ENCODE measurements at places on chromosomes 3 and 15.

- no peak for DNase-seq
Observed at GRCh38 chr3:94909726-94910125, 846.9 kb downstream of the NSUN3 start.

- no peak for DNase-seq
Observed at GRCh38 chr3:170383567-170383966, 26.1 kb downstream of the SKIL start.

GRCh38 chr3:93962798-93963197, 10.9 kb downstream of the PROS1 start:
- DNase-seq: no peak

GRCh38 chr3:130816561-130817445, 70.2 kb upstream of the PIK3R4 start:
- DNase-seq: no peak

- no peak for DNase-seq
Observed at GRCh38 chr3:45165497-45166283, 19.5 kb upstream of the CDCP1 start.

GRCh38 chr3:55300701-55301100, 186.4 kb downstream of the WNT5A start:
- no peak for DNase-seq

GRCh38 chr3:56673781-56674457, 9.1 kb downstream of the TASOR start:
- DNase-seq: no peak

- no peak for DNase-seq
Observed at GRCh38 chr3:144324076-144324475, 352.5 kb downstream of the DIPK2A start.

GRCh38 chr3:155110022-155110421, 29.9 kb downstream of the MME start:
- no peak for DNase-seq

- no peak for DNase-seq
Observed at GRCh38 chr3:31275583-31275982, 257.1 kb upstream of the STT3B start.

DNA sequence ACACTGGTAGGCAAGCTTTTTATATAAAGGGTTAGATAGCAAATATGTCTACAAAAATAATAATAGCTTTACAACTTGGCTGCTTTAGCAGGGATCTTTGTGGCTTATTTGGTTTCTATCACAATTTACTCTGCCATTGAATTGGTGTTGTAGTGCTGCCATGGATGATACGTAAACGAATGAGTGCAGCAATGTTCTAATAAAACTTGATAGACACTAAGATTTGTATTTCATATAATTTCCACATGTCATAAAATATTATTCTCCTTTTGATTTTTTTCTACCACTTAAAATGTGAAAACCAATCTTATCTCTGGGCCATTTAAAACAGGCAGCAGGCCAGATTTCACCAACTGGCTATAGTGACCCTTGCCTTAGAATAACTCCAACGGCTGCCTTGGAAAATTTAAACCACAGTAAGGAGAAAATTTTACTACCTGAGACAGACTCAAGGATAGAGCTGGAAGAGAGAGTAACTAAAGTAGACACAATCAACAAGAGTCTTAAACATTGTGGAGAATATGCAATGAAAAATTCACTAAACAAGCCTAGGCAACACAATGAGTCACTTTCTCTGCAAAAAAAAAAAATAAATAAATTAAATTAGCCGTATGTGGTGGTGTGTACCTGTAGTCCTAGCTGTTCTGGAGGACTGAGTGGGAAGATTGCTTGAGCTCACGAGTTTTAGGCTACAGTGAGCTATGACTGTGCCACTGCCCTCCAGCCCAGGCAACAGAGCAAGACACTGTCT, 8.1 kb downstream of the NPHP3 start:
- no peak for DNase-seq

- no peak for DNase-seq
Observed at GRCh38 chr3:190261015-190261414, 61.2 kb downstream of the CLDN1 start.

- DNase-seq: no peak
Observed at GRCh38 chr15:40937762-40938535, 8.8 kb downstream of the DLL4 start.

DNA sequence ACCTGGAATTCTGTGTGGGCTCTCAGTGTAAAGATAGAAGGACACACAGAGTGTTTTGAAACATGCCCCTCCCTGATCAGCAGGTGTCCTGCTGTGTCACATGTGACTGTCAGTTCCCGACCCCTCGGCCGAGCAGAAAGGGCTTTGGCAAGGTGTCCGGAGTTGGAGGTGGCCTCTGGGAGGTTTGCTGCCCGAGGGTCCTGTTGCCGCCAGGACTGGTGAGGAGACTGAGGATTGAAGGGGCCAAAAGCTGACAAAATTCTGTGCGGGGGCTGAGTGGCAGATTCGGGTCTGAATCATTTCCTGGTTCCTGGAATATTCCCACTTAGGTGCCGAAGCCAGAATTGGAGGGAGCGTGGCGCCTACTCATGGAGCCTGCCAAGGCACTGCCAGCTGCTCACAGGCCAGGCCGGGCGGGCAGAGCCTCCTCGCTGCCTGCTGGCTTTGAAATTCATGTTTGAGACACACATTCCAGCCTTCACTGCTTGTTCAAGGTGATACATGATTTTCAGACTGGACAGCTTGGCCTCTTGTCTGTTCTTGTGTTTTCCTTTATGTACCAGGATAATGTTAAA, 83.8 kb downstream of the APBA2 start:
- DNase-seq: no peak

GRCh38 chr3:131729643-131730017, 226.9 kb upstream of the MRPL3 start:
- no peak for DNase-seq

DNA sequence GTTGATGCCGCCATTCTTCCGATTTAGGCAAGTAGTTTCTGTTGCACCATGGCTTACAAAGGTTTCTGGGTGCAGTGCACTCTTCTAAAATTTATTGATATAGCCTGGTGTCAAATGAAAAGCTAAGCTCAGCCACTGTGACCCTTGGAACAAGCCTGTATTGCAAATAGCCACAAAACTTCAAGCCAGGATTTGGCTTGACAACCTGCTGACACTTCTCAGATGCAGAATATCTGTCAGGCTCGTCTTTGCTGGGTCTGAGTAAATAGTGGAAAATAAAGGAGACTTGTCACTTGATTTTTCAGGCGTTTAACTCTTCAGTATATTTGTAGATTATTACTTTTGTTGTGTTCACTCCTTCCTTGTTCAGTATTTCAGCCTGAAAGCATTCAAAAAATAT, 871.8 kb downstream of the OTOL1 start:
- DNase-seq: no peak

DNA sequence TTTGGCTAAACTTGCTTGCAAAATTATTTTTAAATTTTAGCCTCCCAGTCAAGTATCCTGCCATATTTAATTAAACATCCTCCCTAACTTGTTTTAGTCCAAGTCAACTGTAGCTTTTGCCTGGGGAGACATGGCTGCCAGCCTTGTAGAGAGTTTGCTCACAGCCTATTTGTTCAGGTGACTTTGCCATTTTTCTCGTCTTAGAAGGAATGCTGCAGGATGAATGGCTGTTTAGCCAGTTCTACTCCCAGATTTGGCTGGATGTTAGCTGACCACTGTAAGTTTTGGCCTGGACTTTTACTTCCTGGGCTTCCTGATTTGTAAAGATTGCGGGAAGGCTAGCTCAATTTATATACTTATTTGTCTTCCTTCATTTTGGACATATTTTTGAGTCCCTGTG, 236.4 kb upstream of the SGO1 start:
- no peak for DNase-seq

DNA sequence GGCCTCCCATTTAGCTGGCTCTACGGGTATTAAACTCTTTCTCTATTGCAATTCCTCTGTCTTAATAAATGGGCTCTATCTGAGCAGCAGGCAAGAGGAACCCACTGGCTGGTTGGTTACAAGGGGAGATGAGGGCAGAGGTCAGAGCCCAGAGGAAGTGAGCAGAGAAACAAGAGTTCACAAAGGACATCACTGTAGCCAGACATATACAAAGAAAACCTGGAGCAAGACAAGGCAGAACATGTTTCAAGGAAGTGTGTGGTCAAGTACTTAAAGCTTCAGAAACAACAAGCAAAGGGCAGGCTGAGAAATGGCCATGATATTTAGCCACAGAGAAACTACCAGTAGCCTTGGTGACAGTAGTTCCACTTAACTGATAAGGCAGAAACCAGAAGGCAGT, 24.3 kb downstream of the SUSD5 start:
- no peak for DNase-seq

GRCh38 chr15:82966671-82967071, 14.2 kb upstream of the HOMER2 start:
- no peak for DNase-seq

DNA sequence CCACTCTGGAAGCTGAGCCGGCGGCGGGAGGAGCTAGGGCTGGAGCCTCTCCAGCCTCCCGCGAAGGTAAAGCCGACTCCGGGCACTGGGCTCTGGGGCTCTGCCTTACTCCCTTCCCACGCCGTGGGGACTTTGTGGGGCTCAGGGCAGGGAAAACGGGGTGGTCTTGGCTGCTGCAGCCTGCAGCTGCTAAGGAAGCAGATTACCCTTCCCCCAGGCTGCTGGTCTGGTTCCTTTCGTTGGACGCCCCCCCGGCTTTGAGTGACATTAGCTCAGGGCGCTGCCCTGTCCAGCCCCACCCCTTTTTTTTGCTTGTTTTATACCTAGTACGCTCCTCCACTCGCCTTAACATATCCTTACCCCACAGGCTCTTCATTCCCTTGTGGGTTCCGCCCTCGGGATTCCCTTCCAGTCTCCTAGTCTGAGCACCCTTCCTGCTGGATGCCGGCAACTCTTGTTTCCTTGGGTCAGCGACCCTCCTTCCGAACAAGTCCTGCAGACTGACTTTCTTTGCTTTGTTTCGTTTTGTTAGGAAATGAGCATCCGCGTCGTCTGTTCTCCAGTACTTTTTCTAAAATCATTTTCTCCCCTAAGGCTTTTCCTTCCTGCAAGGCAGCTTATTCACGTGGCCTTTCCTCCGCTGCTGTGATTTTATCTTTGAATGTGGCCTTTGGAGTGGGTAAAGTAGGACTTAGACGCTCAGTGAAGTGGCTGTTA, 551 bp downstream of the DNAJC13 start:
- peak; percentile 9 for DNase-seq

GRCh38 chr3:197883541-197883940, 66.4 kb upstream of the RPL35A start:
- no peak for DNase-seq

GRCh38 chr3:182565916-182566796, 227.1 kb upstream of the ATP11B start:
- no peak for DNase-seq

GRCh38 chr3:172376881-172377280, 71.4 kb downstream of the GHSR start:
- no peak for DNase-seq

- no peak for DNase-seq
Observed at GRCh38 chr15:67805008-67805665, 20.2 kb upstream of the SKOR1 start.

DNA sequence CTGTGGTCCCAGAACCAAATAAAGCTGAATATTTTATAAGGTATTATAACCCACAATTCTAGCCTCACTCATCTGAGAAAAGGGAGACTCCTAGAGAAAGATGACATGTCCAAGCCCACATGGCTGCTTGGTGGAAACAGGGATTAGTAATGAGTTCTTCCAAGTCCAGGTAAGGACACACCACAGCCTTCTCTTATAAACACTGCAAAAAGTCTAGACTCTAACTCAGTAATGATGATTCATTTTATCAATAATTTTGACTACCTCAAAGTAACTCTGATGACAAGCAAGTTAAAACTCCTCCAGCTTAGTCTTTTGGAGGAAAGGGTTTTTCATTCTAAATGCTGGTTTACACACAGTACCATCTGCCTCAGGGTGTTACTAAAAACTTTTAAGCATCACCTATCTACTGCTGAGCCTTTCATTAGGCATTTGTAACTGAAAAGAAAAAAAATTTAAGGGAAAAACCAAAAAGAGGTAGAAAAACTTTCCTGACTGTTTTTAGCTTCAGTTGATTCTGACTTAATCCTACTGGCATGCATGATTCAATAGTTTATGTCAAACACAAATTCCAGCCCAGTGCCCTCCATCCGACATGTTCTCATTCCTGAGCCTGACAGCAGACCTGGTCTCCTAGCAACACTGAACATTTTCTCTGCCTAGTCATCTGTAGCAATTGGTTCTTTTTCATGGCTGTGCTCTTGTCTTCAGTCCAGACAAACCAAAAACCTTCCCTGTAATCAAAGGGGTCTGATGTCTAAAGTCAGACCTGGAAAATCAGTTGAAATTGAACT, 43.9 kb downstream of the P3H2 start:
- no peak for DNase-seq

- DNase-seq: no peak
Observed at GRCh38 chr3:51354172-51354571, 30.9 kb upstream of the MANF start.

DNA sequence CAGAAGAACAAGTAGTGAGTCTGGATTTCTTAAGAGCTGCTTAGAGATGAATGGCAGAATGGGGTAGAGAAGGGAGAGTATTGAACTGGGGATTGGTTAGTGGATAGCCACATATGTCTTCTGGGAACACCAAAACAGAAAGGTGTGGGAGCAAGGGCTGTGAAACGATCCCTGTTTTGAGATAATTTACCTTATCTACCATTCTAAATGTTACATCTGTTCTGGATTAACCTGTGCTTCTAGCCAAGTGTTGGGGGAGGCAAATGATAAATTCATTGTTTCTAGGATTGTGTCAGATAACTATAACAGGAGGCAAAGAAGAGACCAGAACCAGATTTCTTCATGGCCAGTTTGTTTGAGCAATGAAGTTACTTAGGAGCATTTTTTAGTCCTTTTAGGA, 8.4 kb downstream of the NR1D2 start:
- no peak for DNase-seq

DNA sequence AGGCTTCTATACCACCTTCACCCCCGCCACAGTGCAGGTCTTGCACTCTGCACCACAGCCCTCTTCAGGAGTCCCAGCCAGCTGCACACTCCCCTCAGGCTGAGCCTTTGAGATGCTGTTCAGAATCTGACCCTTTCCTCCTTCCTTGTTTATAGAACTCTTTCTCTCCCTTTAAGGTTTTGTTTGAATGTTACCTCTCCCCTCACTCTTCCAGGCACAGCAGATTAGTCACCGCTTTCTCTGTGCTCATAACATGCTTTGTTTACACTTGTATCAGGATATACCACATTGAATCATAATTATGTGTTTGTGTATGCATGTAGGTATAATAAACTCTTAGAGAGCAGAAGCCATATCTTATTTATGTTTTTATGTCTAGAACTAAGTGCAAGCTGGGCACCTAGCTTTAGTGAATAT, 168.4 kb upstream of the BCL6 start:
- DNase-seq: no peak

All from activated CD4-positive, alpha-beta T cell treated with anti-CD3 and anti-CD28 coated beads, Interleukin-2, amount 50 U/mL, for 4 hours (primary cell).